ENCODE measurements at places on chromosomes 4 and X.

DNA sequence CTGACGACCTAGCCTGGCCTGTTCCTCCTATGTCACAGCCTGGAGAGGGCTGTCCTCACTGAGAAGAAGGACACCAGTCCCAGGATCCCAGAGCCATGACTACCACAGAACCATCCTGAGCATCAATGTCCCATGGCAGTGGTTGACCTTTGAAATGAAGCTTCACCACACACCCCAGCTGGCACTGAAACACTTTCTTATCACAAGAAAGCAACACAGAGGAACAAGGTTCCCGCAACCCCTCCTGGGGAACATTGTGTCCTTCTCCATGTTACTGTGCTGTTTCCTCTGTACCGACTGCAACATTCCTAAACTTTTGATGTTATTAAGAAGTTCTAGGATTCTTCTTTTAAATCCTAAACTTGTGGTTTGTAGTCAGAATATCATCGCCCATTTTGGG lies 21.2 kb upstream of the FAM156A start:
- no peak for DNase-seq

DNA sequence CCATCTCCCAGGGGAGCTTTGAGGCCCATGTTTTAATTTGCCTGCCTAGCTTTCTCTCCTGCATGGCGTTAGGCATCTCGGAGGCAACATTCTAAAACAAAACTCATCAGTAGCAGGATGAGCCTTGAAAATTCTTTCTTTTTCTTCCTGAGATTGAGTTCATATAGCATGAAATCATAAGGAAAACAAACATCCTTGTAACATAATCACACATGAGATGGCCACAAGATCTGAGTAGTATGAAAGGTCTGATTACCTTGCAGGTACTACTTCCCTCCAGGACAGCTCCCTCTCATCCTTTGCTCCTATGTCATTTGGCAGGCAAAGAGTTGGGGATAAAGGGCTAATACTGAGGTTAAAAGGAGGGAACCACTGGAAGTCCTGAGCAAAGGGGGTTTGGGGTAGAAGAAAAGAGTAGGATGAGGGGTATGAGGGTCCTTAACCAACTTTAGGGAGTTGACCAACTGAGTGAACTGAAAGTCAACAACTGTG lies 37.5 kb upstream of the CXCL8 start:
- no peak for DNase-seq

DNA sequence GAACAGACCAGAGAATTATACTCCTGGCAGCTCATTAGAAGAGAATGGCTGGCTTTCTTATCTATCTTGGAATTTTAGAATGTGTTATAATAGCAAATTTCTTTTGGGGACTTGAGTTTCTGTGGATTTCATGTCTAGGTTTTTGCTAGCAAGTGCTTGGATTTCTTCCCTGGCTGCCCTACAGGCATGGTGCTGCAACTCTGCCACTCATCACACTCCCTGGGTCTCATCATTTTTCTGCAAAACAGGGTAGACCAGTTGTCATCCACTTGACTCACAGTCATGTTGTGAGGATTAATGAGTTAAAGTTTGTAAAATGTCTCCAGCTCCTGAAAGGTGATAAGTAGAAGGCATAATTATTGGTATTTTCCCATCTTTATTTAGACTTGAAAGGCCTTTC lies 60.7 kb upstream of the LCORL start:
- DNase-seq, result no peak

- DNase-seq, result no peak
Measured at GRCh38 chr4:98939438-98939837, 10.5 kb upstream of the EIF4E start.

DNA sequence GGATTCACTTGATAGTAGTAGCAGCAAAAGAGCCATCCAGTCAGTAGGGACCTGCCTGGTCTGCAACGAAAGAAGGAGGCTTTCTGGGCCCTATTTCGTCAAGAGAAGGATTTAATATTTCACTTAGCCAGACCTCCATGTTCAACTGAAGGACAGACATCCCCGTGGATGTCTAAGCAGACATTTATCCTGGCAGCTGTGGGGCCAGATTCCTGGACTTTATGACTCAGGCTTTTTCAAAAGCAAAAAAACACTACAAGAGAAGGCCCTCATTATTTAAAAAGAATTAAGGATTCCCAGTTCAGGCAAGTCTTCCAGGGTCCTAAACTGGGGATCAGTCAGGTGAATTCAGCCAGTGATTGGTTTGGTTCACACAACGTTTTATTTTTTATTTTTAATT lies 88.5 kb upstream of the TSPAN5 start:
- no peak for DNase-seq

DNA sequence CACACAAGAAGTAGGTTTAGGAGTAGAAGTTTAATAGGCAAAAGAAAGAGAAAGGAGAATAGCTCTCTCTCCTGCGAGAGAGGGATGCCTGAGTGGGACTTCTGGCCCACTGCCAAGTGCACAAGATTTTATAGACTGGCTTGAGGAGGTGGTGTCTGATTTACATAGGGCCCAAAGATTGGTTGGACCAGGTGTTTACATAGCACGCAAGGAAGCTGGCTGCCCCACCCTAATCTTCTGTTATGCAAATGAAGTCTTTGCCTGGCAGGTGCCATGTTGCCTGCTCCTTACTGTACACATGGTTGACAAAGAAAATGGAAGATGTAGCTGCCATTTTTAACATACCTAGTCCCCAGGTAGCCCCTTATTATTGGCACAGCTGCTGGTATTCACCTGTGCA lies 170.8 kb upstream of the GATB start:
- no peak for DNase-seq

- no peak for DNase-seq
Measured at GRCh38 chr4:159206427-159206871, 103.6 kb downstream of the RAPGEF2 start.

DNA sequence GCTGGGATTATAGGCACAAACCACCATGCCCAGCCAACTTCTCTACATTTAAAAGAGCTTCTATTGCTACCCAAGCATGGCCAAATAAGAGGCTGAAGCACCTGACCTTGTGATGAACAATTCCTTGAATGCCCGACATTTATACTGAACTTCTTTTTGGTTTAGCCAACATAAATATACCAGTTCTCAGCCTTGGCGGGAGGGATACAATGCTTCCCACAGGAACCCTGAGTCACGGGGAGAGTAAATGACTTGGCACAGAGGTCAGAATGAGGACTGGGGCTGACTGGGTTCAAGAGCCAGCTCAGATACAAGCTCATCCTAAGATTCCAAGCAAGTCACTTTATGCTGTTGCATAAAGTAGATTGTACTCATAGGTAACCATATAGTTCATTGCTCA lies 6.1 kb downstream of the HOPX start:
- DNase-seq, result no peak

DNA sequence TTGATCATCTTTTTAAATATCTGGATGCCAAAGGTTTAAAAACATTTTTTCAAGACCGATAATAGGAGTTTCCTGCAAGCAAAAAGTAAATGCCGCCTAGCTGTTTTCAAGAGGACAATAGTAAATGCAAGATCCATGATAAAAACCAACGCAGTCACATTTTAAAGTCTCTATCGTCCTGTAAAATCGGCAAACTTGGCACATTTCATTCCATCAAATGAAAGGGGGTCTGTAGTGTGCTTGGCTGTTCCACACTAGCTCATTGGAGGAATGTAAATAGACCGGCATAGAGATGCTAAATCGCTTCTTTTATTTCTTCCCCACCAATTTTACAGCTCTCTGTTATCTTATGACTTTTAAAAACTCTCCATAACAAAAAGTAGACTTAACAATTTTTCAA lies 202.2 kb downstream of the NLGN4X start:
- no peak for DNase-seq

- DNase-seq, result no peak
Measured at GRCh38 chrX:70488856-70489255, 44.2 kb downstream of the DLG3 start.

Data from activated CD8-positive, alpha-beta memory T cell treated with anti-CD3 and anti-CD28 coated beads for 1 hour (primary cell).